ENCODE measurements at places on chromosomes 5 and 9.
A peak's percentile ranks its signal among the peaks of the same experiment; 100 is the strongest.

DNA sequence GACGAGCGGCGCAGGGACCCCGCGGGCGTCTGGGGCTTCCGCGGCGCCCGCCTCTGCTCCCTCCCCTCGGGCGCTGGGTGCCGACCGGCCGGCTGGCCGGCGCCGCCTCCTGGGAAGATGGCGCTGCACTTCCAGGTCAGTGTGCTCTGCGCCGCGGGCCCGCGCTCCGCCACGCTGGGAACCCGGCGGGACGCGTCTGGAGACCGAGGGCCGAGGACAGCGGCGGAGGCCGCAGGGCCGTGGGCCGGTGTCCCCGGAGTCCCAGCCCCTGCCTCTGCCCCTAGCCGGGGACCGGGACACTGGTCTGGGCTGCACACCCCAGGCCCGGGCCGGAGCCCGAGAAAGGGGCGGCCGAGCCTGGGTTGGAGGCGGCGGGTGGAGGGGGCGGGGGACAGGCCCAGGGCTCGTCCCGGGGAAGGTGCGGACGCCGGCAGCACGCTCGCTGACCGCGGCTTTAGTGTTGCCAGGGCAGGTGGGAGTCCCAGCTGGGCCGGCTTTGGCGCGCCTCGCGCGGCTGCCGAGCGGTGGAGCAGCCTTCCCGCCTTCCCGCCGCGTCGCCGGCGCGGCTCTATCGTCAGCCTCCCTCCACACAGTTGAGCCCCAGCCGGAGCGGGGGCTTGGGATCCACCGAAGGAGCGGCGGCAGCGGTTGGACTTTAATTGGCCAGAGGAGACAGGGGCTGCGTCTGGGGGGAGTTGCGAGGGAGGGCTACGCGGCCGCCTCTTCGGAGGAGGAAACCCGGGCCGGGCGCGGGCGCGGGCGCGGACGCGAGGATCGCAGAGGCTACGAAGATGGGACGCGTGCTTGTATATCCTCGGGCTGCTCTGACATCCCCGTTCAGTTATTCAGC is at the start of gene RANBP17:
Gene RANBP17 (plus strand): TSS at position 102 of the 850 bp plus-strand sequence.
- DNase-seq = peak; percentile 67

- DNase-seq = no peak
Measured at GRCh38 chr5:172561151-172561550, 79.9 kb upstream of the NEURL1B start.

DNA sequence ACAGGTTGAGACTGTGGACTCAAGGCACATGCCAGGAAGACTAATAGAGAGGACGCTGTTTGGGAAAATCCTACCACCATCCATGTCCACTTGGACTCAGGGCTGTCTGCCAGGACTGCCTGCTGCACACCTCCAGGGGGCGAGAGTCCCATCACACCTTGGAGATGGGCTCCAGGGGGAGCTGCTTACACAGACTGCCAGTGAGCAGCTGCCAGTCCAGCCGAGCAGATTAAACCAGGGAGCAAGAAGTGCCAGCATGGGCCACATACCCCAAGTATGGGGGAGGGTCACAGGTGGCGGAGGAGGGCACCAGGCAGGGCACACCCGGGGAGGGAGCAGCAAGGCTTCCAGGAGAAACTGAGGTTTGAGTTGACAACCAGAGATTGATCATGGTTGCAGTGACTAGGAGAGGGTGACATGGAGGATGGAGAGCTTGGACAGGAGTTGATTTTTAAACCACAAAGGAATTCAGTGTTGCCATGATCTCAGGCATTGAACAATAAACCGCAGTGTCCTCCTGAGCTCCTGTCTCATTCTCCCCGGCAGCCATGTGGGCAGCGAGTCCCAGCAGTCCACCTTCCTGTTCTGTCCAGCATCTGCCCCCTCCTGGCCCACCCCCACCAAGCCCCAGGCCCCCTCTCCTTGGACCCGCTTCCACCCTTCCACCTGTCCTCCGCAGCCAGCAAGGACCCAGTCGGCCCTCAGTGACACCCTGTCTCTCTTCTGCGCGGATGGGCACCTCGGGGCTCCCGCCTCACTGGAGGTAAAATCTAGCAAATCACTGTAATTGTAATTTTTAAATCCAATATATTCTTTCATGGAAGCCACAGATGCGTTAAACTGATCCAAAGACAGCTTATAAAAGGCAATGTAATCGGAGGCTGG is 3.1 kb upstream of the VAV2 start:
- DNase-seq = no peak

GRCh38 chr9:95065224-95065623 is 252.3 kb downstream of the FANCC start:
- DNase-seq = no peak

- no peak for DNase-seq
Measured at GRCh38 chr9:6171667-6172066, 43.9 kb upstream of the IL33 start.

DNA sequence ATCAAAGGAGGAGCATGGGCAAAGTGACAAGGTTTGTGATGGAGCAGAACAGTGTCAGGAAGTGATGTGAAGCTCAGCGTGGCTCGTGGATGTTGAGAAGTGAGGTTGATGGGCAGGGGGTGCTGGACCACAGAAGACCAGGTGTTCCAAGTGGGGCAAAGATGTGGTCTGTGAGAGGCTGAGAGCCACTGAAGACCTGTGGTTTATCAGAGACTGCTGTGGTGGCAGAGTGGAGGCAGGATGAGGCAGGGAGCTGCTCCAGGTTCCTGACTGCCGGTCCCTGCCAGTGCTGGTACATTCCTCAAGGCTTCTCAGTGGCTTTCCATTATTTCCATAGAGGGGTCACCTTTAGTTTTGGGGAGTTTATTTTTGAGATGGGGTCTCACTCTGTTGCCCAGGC is 19.1 kb downstream of the PALM2AKAP2 start:
- no peak for DNase-seq

DNA sequence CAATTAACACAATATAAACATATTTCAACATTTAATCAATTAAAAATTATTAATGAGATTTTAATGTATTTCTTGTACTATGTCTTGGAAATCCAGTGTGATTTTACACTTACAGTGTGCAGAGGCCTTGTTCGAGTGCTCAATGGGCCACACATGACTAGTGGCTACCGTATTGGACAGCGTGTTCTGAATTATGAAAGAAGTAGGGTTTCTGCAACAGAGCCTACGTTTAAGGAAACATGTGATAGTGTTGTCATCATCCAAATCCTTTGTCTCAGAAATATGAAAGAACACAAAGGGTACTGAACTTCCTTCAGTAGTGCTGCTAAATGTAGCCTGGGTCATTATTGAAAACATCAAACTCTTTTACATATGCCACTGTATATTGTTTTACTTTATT is 29.5 kb downstream of the NPR3 start:
- DNase-seq = no peak

Measured in NCI-H748 treated with DMSO at 0.1 percent for 48 hours (cell line).